ENCODE measurements at places on chromosomes 13 and 19.
A peak's percentile ranks its signal among the peaks of the same experiment; 100 is the strongest.

DNA sequence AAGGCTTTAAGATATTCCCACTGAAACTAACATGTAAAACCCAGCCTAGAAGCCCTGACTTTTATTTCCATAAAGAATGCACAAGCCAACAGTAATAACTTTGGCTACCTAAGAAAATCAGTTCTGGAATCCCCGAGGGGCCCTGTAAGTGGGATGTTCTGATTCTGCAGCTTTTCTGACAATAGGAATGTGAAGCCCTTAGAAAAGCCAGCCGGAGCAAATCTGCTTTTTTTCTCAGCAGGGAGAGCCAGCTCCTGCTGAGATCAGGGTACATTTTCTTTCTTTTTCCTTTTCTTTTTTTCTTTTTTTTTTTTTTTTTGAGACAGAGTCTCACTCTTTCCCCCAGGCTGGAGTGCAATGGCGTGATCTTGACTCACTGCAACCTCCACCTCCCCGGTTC is 8.0 kb upstream of the GARRE1 start:
- no peak for DNase-seq

DNA sequence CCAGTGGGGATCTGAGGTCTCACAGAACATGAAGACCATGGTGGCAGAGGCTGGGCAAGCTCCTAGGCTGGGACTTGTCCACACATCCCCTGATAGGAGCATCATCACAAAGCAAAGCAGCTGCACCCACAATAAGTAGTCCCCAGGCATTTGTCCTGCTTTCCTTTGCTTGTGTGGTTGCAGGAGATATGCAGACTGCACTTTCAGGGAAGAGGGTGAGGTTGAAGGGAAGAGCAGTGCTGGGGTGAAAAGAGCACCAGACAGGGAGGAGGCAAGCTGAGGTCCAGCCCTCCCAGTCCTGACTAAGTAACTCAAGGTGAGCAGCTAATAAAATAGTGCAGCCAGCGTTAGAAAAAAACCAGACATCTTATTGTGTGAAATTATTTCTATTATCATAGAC is 383.6 kb downstream of the UQCRFS1 start:
- no peak for DNase-seq

- DNase-seq: no peak
Measured at GRCh38 chr19:22628401-22628800, 5.7 kb upstream of the ZNF492 start.

GRCh38 chr13:21686751-21687391 is 16.0 kb downstream of the FGF9 start:
- no peak for DNase-seq

DNA sequence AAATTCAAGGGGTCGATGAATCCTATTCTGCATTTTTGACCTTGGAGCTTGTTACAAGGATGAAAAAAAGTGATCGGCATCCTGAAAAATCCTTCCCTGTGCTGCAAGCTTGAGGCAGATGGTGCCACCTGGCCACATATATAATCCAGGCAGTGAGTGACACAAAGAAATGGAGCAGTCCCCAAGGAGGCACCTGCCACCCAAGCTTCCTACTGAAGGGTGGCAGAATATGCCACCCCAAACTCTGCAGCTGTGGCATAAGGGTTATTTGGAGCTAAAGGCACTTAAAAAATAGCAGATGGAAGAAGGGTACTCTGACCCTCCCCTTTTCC is 15.4 kb downstream of the TMEM272 start:
- DNase-seq: no peak

DNA sequence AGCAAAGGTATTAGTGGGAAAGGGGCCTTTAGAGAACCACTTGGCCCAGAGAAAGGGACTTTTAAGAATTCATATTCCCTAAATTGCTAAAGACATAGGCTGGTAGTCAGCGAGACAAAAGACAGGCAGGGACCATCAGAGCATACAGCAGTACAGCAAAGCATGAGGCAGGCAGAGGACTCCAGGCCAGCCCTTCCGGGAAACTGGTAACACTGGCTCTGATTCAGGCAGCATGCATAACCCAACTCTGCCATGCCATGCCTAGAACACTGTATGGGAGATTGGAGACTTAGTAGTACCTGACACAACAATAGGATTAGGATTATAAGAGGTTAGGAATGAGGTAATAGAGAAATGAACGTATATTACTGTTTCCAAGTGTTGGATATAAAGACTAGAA is 34.9 kb downstream of the CAB39L start:
- DNase-seq: no peak

DNA sequence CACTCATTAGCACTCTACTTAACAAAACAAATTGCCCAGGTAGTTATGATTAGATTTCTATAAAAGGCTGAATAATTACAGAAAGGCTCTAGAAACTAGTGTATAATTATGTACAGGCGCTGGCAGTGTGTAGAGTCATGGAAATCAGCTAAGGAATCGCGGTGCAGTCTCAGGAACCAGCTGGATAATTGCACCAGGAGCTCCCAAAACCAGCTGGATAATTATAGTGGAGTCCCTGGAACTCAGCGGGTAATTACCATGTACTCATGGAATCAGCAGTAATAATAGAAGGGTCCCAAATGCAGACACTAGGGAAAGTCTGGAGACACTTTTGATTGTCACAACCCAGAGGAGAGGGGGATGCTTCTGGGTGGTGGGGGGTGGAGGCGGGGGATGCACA is 23.2 kb upstream of the TTYH1 start:
- DNase-seq: no peak

- DNase-seq: no peak
Measured at GRCh38 chr13:23231241-23231640, 50.5 kb downstream of the SGCG start.

GRCh38 chr13:21567714-21568113 is 36.3 kb downstream of the MICU2 start:
- DNase-seq: no peak

- DNase-seq: no peak
Measured at GRCh38 chr13:75870397-75870903, 234.3 kb downstream of the LMO7 start.

DNA sequence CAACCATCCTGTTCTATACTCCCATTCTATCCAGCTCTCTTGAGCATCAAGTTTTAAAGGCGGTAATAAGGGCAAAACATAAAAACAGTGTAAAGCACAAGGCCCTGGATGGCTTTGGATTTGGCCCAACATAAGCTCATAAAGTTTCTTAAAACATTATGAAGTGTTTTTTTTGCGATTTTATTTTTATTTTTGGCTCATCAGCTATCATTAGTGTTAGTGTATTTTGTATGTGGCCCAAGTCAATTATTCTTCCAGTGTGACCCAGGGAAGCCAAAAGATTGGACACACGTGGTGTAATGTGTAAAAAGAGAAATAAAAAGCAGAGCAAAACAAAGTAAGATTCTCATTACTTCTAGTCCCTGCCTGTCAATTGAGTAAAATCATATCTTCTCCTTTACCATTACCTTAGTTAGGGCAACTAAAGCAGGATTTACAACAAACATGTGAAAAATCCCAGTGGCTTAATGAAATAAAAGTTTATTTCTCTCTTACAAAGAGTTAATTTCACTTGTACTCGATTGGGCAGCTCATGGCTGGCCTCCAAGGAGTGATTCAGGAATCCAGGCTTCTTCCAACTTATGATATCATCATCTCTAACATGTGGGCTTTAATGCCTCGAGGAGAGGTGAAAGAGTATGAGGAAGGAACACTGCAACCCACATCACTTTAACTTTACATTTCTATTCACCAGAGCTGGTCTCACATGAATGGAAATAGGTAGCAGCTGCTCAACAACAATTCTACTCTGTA is 725.2 kb upstream of the SLITRK1 start:
- DNase-seq: no peak

GRCh38 chr13:76883236-76883635 is 3.0 kb downstream of the KCTD12 start:
- no peak for DNase-seq

DNA sequence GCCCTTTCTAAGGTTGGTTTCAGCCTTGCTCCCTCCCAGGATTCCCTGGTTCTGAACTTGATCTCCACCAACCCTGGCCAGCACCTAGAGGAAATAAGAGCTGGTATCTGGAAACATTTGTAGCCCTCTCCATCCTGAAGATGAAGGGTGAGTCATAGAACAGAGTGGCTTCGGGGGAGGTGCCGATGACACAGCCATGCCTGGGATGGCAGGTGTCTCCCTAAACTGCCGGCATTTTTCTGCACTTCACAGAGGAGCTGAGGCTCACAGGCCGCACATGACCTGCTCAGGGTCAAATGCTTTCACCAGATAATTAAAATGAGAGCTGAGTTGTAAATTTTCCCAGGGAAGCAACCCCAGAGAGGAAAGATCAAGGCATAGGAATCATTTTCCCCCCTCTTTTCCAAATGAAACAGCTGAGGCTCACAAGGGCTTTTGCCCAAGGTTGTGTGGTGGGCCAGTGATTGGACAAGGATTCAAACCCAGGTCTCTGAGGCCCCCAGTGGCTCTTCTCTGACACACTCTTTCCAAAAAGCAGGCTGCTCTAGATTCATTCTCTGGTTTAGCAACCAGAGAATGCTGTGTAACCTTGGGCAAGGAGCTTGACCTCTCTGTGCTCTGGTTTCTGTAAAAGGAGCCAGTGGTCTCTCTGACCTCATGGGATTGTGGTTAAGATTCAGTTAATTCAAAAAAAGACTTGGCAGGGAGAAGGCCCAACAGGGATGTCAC is 1.2 kb upstream of the SLC25A42 start:
- DNase-seq: no peak

GRCh38 chr19:10548746-10549276 is 5.1 kb downstream of the ATG4D start:
- no peak for DNase-seq

DNA sequence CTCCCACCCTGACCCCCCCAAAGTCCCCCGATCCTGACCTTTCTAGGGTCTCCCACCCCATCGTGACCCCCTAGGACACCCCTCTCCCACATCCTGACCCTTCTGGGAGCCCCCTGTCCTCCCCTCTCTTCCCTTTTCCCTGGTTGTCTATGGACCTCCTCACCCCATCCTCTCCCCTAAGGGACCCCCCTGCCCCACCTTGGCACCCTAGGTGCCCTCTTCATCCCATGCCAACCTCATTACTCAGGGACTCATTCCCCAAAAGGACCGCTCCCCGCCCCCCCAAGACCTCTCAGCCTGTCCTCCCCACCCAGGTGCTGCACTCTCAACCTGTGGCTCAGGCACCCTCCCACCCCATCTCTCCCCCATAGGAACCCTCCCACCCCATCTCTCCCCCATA is 2.1 kb downstream of the MAP2K2 start:
- DNase-seq: no peak

DNA sequence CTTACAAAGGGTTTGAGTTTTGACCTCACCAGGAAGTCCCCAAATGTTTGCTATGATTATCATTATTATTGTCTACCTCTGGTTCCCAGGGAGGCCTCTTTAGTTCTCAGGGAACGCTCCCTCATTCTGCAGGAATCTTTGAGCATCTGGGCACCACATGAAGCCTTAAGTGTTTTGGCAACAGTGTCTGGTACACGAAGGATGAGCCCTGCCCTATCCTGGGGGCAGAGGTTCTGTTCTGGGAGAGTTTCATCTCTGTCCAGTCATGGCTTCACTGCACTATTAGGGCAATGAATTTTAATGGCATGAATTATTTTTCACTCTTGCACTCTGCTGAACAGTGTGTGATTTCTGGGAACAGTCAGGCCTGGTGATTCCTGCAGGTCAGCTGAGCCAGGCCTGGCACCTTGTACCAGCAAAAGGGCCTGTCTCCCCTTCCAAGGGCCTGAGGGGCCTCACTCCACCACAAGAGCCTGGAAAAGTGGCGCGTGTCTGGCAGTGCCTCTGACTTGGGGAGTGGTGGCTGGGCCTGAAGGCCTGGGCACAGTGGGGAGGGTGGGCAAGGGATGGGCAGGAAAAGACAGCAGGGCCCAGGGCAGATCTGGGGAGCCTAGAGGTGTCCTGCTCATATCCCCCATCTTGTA is 4.6 kb downstream of the FAM187B start:
- DNase-seq: peak; percentile 82

GRCh38 chr13:39737047-39737446 is 81.6 kb downstream of the COG6 start:
- DNase-seq: no peak

- no peak for DNase-seq
Measured at GRCh38 chr19:14603990-14604387, 21.1 kb downstream of the CLEC17A start.

DNA sequence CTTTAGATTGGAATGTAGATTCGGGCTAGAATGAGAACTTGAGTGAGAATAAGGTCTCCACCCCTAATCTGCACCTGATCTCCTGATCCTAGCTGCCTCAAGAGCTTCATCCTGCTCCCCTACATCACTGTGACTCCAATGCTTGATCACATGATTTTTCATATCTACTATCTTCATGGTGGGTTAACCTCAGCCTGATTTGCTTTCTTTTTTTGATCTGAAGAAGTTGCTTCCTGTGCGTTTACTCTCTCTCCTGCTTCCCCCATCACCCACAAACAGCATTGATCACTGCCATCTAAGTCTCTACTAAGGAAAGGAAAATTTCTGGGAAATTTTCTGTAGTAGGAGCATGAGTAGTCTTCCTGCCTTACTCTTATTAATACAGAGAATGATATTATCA is 1542.1 kb upstream of the SLC10A2 start:
- DNase-seq: no peak

DNA sequence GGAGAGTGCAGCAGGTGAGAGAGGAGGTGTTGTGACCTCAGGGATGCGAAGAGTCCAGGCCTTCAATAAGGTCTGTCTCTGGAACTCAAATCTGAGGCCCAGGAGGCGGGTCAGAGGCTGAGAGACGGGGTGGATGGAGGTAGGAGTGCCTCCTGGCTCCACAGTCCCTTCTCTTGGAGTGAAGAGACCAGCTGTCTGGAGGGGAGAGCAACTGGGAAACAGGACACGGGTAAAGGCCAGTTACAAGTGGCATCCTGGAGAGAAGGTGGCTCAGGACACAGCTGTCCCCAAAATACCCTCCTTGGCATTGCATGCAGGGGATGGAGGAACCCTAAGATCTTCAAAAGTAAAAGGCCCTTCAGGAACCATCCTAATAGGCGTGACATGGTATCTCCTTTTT is 19.2 kb downstream of the PDE4A start:
- no peak for DNase-seq

DNA sequence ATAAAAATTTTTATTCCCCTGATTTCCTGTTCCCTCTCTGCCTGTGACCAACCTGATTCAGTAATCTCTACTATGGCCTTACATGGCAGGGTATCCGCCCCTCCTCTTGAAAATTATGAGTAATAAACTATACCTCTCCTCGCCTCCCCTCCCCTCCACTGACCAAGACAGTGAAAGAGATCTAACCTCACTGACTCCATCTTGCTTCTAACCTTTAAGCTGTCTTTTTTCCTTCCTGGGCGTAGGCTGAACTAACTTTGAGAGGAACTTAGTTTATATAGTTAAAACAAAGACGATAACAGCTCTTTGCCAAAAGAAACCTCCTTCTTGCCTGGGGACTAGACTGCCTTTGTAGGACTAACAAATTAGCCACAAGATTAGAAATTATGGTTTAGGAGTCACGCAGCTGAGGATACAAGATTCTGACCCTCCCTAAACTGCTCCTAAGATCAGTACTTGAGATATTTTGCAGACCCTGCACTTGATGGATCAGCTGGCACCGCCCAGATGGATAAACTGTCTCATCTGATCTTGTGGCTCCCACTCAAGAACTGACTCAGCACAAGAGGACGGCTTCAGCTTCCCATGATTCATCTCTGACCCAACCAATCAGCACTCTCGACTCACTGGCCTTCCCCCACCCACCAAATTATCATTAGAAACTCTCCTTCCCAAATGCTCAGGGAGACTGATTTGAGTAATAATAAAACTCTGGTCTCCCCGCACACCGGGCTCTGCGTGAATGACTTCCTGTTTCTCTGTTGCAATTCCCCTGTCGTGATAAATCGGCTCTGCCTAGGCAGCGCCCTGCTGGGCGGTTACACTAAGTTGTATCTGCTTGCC is 187.1 kb downstream of the TDRD3 start:
- peak; percentile 65 for DNase-seq
